Activated CD4-positive, alpha-beta T cell treated with anti-CD3 and anti-CD28 coated beads, Interleukin-2, Interleukin-4, amounts not matched to agents 100 ng/mL and 50 ng/mL, durations not matched to agents 16 hours and 8 hours (primary cell): ENCODE measurements at places on chromosomes 4 and X.

GRCh38 chrX:125131164-125131563 lies 188.5 kb upstream of the TEX13C start:
- DNase-seq = peak; percentile 1

DNA sequence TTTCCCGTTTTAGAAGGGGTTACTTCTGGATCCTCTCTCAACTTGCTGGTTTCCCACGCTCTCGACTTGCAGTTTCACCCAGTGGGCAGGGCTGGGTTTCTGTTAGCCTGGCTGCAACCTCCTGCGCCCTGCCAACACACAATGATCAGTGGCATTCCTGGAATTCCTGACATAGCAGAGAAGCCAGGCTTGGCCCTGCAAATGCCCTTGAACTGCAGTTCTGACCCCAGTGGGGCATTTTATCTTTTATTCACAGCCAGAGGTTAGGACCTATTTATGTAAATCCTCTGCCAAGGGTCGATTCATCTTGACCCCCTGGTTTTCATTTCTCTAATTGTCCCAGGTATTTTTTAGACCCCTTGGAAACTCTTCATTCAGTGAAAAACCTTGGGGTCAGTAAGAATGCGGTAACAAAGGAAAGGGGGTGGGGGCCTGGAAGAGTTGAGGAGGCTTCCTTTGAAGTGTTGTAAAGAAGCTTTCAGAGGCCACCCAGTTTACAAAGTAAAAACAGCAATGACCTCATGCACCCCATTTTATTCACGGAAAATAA lies 217.6 kb downstream of the ZNF674 start:
- no peak for DNase-seq

- no peak for DNase-seq
These were observed 38.6 kb downstream of the TRPC5OS start for GRCh38 chrX:111914398-111915090.

DNA sequence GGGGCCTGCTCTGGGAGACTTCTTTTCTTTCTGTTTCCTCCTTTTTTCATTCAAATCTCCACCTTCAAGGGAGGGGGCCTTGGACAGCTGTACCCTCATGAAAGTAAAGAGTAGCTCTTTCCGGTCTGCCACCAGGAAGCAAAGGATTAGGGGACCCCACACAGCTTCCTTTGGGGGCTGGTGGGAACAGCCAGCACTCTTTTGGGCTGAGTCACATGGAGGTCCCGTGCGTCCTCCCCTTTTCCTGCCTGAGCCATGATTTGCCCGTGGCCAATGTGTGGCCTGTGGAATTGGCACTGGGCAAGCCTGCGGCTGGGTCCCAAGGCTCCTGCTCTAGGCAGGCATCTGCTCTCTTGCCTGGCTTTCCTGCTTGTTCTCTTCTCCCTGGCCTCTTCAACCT lies 65.5 kb downstream of the FHDC1 start:
- DNase-seq = no peak

- DNase-seq = peak; percentile 2
These were observed 247.6 kb downstream of the CBLL2 start for GRCh38 chrX:22520128-22520828.

DNA sequence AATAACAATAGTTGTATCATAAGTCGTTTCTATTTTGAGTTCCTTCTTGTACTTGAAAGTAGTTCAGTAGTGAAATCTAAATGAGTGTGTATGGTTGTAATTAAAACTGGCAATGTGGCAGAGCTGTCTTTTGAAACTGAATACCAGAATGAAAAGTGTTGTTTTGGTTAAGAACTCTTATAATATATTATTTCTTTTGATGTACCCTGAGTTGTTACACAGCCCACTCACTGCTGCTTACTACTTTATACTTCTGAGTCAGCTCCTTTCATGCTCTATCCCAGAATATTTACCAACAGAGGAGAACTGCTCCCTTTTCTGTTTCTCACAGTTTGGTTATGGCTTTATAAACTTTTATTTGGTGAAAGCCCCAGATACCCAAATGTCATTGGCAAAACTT lies 28.8 kb downstream of the FAM199X start:
- no peak for DNase-seq

- peak; percentile 49 for DNase-seq
These were observed 14.5 kb upstream of the KDM5C start for GRCh38 chrX:53239474-53239873.

GRCh38 chrX:41707218-41707617 lies 16.8 kb upstream of the GPR82 start:
- DNase-seq = no peak

DNA sequence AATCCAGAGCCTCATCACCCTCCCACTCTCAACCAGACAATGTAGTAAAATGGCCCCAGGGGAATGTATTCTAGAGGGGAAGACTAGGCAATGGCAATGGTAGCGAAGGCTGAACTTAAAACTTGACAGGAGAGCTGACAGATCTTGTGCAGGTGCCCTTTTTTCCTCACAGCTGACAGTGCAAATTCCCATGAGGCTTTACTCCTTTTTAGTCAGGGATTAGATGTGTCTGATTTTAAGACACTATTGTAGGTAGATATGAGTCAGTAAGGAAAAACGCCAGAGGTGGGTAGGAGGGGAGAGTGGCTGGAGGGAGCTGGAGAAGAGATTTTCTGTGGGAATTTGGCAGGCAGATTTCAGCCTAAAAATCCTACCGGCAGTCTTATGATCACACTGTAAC lies 10.7 kb downstream of the CAPN6 start:
- DNase-seq = no peak

DNA sequence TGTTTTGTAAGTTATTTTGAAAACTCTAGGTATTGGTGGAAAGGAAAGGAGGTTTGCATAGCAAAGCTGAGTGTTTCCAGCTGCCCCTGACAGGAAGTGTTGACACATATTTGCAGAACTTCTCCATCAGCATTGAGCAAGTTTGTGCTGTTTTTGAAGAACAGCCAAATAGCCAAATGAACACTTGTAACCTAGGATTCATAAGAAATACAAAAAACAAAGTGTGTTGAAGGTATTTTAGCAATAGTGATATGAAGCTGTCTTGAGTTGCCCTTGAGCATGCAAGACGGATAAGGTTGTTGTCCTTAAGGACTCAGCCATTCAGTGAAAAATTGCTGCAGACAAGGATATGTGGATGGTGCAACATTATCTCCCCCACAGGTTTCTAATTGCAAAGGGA lies 68.3 kb upstream of the PGM2 start:
- DNase-seq = peak; percentile 43

- DNase-seq = peak; percentile 36
These were observed 1.6 kb downstream of the PPP3CA start for GRCh38 chr4:101345596-101346350.

DNA sequence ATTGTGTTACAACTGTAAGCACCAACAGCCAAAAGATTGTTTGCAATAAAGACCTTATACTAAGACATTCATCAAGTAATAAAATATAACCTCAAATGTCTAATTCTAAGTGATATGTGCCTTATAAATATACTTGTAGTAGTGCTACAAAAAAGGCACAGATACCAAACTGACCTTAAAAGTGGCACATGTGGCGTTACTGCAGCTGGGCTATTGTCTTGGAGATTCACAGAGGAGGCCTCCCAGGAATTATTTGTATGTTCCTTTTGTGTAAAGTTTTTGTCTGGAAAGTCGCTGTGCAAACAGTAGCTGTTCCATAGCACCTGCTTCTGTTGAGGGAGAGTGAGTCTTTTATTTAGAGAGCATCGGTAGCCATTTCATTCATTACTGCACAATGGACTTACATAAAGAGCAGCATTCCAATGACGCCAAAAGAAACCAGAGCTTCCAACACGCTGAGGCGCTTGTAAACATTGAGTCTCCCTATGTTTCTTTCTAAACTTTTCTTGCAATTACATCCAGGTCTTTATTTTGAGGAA lies 143.7 kb downstream of the RPA4 start:
- DNase-seq = no peak

DNA sequence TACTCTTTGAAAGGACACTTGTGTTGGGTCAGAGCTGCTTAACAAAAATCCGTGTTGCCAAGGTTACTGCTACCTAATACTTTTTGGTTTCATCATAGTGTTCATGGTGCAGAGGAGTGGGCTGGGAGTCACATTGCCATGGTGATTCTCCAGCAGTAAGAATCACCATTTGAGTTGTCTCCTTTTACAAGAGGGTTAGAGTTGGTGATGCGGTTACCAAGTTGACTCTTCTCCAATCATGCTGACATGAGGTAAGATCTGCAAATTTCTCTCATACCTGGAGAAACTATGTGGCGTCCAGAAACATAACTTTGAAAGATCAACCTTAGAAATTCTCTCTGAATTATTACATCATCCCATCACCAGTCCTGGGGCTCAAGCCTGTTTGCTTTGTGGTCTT lies 242.9 kb upstream of the CNKSR2 start:
- no peak for DNase-seq

DNA sequence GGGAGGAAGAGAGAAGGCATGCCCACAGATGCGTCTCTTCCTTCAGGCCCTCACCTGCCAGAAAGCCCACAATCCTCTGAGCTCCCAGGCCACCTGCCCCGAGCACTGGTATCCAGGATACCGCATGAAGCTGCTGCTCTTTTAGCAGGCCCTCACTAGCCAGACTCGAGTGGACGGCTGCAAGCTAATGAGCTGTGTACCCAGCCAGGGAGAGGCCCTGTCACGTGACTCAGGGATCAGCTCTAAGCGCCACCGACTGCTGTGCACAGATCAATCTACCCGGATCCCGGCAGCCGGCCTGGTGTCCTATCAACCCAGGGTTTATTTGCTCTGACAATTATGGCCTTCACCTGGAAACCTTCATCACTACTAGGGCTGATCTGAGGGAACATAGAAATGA lies 39.0 kb downstream of the BCOR start:
- DNase-seq = no peak

DNA sequence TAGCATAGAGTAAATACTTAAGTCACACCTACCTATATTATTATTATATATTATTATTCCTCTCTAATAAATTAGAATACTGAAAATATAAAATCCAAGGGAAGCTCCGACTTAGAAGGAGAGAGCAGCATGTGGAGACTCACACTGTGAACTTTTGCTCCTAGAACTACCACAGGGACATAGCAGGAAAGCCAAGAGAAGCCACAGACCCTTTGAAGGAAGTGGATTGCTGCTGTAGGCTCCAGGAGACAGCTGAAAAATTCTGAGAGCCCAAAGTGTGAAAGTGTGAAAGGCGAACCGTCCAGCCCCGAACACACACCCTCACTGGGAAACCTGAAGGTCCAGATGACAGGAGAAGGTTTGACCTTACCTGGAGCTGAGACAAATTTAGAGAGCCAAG lies 177.0 kb downstream of the FAM13A start:
- no peak for DNase-seq

DNA sequence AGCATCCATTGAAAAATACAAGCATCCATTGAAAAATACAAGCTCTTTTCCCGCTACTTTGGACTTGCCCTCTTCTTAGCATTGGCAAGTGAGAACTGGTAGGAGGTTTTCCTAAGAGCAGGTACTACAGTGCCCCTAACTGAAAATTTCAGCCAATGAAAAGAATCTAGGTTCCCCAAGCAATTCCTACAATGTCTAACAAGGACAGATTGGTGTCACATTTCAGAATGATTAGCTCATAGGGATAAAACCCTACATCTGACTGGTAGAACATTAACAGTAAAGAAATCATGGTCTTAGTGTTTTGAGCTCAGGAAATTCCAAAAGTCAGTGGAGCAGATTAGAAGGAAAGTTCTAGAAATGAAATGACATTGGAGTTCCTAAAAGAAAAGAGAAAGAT lies 68.6 kb upstream of the QRFPR start:
- no peak for DNase-seq

- DNase-seq = no peak
These were observed 194.7 kb upstream of the CXorf51B start for GRCh38 chrX:146614663-146615478.

DNA sequence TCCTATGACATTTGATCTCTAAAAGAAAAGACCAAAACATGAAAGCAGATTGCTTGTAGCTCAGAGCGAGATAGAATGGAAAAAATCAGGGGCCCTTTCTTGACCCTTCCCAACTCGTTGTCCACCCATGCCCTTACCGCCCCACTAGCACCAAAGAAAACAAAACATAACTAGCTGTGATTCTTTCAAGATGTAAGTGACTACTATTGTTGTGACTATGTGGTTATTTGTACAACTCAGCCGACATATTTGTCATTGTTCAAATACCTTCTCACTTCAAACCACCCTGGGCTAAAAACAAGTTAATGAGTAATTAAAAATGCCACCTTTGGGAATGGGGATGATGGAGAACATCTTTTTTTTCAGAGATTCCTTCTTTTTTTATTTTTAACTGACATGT lies 171.2 kb upstream of the GPC4 start:
- no peak for DNase-seq

- DNase-seq = no peak
These were observed 96.4 kb upstream of the IQCM start for GRCh38 chr4:149912000-149912399.

DNA sequence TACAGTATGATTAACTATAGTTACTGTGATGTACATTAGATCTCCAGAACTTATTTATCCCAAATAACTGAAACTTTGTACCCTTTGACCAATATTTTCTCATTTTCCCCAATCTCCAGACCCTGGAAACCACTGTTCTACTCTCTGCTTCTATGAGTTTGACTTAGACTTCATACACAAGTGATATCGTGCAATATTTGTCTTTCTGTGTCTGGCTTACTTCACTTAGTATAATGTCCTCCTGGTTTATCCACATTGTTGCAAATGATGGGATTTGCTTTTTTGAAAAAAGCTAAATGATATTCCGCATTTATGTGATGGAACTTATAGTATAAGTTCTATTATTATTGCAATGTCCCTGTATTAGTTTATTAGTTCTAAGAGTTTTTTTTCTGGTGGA lies 81.8 kb upstream of the SOD3 start:
- no peak for DNase-seq

DNA sequence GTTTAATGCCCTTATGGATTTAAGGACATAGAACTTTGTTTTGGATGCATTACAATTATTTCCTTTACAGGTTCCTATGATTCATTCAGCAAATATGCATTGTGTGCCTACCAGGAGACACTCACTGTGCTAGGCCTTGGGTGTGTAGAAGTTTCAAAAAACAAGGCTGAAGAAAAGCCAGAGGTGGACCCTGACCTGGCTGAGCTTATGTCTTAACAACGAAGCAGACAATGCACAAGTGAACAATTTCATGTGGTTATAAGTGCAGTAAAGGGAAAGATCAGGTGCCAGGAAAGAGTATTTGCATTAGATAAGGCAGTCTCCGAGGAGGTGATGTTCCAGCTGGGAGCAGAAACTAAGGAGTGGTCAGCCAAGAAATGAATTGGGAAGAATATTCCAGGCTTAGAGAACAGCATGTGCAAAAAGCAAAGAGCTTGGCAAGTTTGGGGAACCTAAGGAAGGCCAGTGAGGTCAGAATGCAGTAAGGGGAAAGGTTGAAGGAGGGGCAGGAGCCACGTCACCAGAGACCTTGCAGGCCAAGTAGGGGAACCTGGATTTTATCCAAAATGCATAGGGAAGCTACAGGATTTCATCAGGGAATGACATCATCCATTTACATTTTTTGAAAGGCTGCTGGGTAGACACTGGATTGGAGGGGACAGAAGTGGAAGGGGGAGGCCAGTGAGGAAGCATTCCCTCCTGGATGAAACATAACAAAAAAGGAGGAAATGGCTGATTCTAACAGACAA lies 193.6 kb downstream of the SOWAHB start:
- DNase-seq = no peak

DNA sequence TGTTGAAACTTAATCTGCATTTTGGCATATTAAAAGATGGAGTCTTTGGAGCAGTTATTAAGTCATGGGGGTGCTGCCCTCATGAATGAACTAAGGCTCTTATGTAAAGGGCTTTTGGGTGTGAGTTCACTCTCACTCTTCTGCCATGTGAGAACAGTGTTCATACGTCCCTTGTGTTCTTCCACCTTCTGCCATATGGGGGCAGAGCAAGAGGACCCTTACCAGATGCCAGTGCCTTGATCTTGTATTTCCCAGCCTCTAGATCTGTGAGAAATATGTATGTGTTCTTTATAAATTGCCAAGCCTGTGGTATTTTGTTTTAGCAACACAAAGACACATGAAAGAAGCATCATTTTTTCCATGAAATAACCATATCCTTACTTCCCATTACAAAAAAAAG lies 213.9 kb downstream of the SPOCK3 start:
- no peak for DNase-seq
